ENCODE measurements at places on chromosomes 16 and 17. TPM values are rescaled to one million over a fixed set of nuclear protein-coding genes. Genes with fewer than 3 reads are reported as not detected.

The USP7 gene
- 176 TPM for total RNA-seq

The TNFSF13 gene
- total RNA-seq = 67.5 TPM

The ARSG gene
- total RNA-seq = 0.24 TPM

The KRT32 gene
- not detected for total RNA-seq

The KRT33A gene
- not detected for total RNA-seq

The KRT28 gene
- not detected for total RNA-seq

The ZNF785 gene
- 12.7 TPM for total RNA-seq

The MMP15 gene
- 126 TPM for total RNA-seq

The CFAP52 gene
- total RNA-seq = not detected

The MATCAP1 gene
- total RNA-seq = 43.0 TPM

The CD300LB gene
- 0.69 TPM for total RNA-seq

The ACAP1 gene
- total RNA-seq = 7.4 TPM

The ABCA8 gene
- 6.8 TPM for total RNA-seq

The ASPHD1 gene
- total RNA-seq = 3.9 TPM

The CCL14 gene
- 1.3 TPM for total RNA-seq

The OR3A3 gene
- total RNA-seq = not detected

The ENPP7 gene
- total RNA-seq = not detected

The NAA38 gene
- total RNA-seq = 59.5 TPM

The ITGAD gene
- 0.05 TPM for total RNA-seq

The CAPN15 gene
- 74.6 TPM for total RNA-seq

The OMG gene
- 0.40 TPM for total RNA-seq

The STRADA gene
- total RNA-seq = 15.6 TPM

The KRTAP17-1 gene
- total RNA-seq = not detected

The SP2 gene
- total RNA-seq = 18.1 TPM

The NDUFB10 gene
- total RNA-seq = 272 TPM

The CYGB gene
- total RNA-seq = 4.7 TPM

The LRRC46 gene
- total RNA-seq = 0.20 TPM

The DHX58 gene
- 11.3 TPM for total RNA-seq

The ZG16B gene
- total RNA-seq = 34.1 TPM

The AANAT gene
- not detected for total RNA-seq

The SETD1A gene
- total RNA-seq = 11.6 TPM

The KCTD11 gene
- total RNA-seq = 12.6 TPM

The PYY gene
- total RNA-seq = 258 TPM

The ZG16 gene
- 280 TPM for total RNA-seq

The KRTAP2-1 gene
- not detected for total RNA-seq

The RNF222 gene
- not detected for total RNA-seq

The NGFR gene
- total RNA-seq = 2.7 TPM

The DHRS7C gene
- not detected for total RNA-seq

The CIBAR2 gene
- not detected for total RNA-seq

The CAMTA2 gene
- 52.6 TPM for total RNA-seq

The TPSB2 gene
- 39.1 TPM for total RNA-seq

The RNF227 gene
- total RNA-seq = 2.8 TPM
